ENCODE measurements at places on chromosomes 5 and 9.

GRCh38 chr9:95073042-95073607 lies 244.4 kb downstream of the FANCC start:
- no peak for DNase-seq

GRCh38 chr5:5192681-5193080 lies 52.6 kb downstream of the ADAMTS16 start:
- DNase-seq: no peak

- DNase-seq: no peak
Observed at GRCh38 chr9:24051587-24051986, 225.5 kb upstream of the ELAVL2 start.

DNA sequence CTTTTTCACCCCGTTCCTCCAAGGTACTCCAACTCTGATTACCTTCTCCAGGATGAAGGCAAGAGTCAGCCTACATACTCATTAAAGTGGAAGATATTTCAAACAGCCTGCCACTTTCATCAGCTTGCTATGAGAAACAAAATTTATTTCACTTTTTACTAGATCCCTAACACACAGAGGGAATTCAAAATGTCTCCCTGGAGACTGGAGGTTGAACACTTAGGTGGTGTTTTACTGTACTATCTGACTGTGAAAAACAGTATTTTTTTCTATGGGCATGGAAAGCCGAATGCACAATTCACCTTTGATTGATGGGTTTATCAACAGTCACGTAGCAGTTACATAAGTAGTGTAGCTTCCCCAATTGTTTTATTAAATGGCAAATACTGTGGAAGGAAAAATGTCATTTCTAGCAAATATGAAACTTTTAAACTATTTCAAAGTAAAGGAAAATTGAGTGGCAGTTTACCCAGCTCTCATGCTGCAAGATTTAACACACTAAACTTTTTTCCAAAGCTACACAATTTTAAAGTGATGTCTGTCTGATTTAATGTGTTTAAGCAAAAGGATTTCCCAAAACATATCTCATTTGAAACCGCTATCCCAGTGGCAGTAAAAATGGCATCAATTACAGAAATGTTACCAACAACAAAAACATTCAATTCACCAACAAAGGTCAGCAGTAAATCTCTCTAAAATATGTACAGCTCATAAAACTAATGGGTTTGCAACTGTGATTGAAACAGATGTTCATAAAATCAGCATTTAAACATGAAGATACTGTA lies 125.0 kb upstream of the TLE4 start:
- no peak for DNase-seq

GRCh38 chr9:136902259-136902821 lies 16.0 kb downstream of the TRAF2 start:
- peak; percentile 68 for DNase-seq

DNA sequence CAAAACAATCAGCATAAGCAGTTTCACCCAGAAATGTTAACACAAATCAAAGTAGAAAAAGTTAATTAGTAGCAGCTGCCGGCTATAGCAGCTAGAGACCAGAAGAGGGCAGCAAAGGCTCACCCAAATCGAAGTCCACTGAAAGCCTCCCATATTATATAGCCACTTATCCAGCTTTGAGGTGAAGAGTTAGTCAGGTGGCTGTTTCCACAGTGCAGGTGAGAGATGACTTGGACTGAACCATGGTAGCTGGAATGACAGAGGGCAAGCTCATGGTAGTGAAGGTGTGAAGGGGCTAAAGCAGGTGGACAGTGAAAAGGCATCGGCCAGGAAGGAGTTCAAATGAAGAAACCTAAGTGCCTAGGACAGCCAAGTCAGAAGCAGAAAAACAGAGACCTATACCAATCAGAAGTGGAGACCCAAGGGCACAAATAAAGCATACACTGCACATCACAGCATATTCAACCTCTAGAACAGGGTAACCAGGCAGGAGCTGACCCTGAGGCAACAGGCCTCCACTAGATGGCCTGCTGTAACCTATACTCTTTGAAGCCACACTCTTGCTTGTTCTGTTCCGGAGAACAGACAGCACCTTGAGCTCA lies 7.2 kb upstream of the RNF38 start:
- DNase-seq: peak; percentile 23

DNA sequence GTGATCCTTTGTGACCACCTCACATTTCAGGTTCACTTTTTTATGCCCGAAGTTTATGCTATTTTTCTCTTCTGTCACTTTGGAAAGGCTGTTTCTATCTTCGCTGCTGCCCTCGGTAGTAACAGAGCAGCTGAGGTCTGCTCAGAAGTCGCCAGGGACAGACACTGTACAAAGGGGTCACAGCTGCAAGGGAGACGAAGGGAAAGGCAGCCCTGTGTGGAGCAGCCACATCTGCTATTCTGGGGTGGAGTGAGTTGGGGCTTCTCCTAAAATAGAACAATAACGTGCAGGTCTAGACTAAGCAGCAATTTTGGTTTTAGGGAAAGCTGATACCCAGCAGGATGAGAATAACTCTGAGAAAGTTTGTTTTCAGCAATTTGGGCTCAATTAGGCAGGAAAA lies 72.5 kb downstream of the ACTL7B start:
- no peak for DNase-seq

- DNase-seq: no peak
Observed at GRCh38 chr5:122977319-122977718, 59.2 kb downstream of the PPIC start.

DNA sequence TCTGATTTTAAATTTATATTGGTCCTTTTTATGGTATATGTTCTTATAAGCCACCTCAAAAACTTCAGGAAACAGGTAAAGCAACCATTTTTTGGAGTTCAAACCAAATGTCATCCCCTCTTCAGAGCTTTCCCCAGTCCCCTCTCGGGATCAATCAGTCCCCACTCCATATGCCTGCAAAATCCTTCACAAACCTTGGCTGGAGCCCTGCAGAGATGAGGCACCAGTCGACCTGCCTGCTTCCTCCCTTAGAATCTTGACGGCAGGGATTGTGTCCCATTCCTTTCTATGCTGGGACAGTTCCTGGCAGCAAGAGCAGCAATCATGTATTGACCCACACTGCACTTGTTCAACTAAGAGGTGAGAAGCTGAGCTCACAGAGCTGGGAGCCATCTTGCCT lies 22.6 kb downstream of the B4GALT1 start:
- no peak for DNase-seq

GRCh38 chr9:106526716-106527204 lies 336.2 kb upstream of the ZNF462 start:
- no peak for DNase-seq

- DNase-seq: no peak
Observed at GRCh38 chr9:15133488-15133887, 173.5 kb downstream of the TTC39B start.

GRCh38 chr9:104247899-104248460 lies 153.9 kb downstream of the SMC2 start:
- no peak for DNase-seq

DNA sequence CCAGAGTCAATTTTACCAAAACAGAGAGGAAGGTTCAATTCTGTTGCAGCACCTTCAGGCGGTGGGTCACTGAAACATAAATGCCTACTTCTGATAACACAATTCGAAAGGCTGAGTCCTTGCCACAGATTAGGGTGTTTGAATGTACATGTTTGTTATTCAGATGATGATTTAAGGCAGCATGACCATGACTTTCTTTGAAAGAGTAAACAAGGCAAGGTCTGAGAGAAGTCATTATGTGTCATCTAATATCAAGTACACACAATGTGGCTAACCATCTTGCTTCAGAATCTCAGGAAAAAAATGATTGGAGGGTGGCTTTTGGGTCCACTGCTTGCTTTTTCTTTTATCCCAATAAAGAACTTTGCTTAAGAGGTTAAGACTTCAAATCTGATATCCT lies 457.5 kb downstream of the TAF11L14 start:
- no peak for DNase-seq

DNA sequence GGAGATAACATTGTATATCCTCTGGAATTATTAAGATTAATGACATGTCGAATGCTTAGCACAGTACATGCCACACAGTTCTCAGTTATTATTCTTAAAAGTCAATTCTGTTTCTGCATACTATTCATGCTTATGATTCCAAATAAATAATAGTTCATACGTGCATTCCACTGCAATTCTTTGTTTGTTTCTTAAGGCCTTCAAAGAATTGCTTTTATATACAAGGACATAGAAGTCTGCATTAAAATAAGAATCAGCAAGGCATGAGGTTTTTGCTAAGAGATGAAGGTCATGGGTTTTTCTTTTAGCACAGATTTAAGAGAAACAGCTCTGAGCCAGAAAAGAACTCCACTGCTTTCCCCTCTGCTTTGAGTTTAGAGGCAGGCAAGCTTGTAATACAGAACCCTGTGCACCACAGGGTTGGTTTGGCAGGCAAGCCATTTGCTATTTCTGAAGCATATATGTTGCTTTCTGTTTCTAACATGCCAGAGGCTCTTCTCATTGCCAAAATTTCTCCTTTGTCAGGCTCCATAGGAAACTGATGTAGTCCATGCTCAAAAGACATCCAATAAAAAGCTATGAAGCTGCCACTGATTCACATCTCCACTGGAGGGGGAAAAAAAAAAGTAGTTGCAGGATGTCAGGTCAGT lies 420.6 kb upstream of the TYRP1 start:
- no peak for DNase-seq

DNA sequence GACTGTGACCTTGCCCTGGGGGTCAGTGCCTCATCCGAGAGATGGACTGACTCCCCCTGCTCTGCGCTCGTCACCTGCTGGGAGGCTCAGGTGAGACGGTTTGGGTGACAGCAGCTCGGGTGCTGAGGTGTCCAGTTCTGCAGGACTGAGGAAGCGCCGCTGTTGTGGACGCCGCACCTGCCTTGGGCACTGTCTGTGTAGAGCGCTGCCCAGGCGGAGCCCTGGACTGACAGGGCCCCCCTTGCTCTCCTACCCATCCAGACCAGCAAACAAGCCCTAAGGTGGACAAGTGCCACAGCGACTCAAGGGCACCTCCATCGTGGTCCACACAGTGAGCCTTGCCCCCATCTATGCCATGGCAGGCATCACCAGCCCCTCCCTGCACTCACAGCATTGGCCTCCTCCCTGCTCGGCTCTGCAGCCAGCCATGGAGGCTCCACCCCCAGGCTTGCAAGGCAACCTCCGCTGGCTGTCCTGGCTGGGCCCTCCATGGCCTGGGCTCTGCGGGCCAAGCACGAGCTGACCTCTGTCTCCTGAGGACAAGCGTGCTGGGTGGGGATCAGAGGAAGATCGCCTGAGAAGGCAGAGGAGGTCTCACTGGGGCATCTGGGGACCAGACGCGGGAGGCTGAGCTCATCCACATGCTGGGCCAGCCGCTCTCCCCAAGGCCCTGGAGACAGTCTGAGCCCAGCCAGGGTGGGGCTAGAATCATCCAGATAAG lies 87.1 kb upstream of the COL5A1 start:
- DNase-seq: no peak

DNA sequence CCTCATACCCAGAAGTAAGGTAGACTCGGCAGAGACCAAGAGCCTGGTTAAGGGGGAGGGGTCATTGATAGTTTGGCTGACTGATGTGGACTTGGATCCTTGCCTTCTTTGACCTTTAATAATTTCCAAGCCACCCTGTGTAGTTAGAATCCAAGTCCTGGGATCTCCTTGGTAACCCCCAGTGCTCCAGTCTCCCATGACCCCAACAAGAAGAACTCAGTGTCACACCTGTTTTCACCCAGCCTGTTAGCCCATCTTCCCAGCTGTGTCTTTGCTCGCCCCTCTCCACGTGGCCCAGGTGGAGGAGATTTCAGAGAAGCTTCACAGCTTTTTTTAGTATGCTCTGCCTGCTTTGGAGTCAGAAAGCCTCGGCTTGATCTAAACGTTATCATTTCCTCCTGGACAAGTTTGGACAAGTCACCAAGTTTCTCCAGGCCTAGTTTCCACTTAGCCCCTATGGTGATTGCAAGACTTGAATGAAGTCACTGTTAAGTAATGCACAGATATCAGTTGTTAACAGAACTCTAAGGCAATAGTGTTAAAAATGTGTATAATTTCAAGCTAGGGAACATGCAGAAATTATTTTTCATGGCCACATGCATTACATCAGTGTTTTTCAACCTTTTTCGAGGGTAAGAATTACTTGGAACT lies 170.0 kb downstream of the TMEM38B start:
- no peak for DNase-seq

GRCh38 chr5:133292300-133292699 lies 240.5 kb downstream of the HSPA4 start:
- no peak for DNase-seq
